ENCODE measurements at places on chromosomes 3 and 15.

GRCh38 chr3:23644099-23644498 is 161.7 kb upstream of the UBE2E1 start:
- no peak for DNase-seq

GRCh38 chr3:169041677-169042171 is 621.8 kb downstream of the MECOM start:
- no peak for DNase-seq

DNA sequence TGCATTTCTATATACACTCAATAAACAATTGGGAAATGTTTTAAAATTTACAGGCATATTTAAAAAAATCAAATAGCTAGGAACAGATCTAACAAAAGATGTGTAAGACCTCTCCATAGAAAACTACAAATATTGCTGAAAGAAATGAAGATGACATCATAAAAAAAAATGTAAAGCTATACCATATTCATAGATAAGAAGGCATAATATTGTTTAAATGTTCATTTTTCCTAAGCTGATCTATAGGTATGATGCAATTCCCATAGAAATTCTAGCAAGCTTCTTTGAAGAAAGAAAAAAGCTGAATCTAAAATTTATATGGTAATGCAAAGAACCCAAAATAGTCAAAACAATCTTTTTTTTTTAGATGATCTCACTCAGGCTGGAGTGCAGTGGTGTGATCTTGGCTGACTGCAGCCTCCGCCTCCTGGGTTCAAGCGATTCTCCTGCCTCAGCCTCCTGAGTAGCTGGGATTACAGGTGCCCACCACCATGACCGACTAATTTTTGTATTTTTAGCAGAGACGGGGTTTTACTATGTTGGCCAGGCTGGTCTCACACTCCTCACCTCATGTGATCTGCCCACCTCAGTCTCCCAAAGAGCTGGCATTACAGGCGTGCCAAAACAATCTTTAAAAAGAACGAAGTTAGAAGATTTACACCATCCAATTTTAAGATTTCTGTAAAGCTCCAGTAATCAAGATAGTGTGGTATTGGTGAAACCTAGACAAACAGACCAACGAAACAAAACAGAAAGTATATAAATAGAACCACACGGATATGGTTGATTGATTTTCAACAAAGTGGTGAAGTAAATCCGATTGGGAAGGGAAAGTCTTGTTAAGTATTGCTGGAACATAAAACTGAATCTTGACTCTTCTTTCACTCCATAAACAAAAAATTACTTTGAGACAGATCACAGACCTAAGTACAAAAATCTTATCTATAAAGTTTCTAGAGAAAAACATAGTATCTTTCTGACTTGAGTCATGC is 6.3 kb upstream of the BHLHE40 start:
- DNase-seq = no peak

- DNase-seq = no peak
These were observed 34.4 kb downstream of the CORO2B start for GRCh38 chr15:68612979-68613740.

GRCh38 chr3:27022096-27022761 is 347.0 kb downstream of the NEK10 start:
- no peak for DNase-seq

DNA sequence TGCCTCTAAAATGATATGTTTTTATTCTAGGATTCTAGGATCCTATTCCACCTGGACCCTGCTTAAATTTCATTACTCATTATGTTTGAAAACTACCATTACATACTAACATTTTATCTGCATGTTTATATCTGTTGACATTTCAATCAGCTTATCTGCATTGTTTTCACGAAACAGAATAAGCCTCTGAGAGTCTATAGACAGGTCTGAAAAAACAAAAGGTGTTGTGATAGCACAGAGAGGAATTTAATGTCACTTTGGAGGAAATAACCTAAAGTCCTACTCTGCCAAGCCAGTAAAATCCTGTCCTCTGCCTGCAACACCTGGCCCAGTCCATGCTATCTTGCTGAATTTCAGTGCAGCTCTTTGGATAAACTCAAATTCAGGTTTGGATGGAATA is 315.2 kb downstream of the ZBTB20 start:
- DNase-seq = no peak

DNA sequence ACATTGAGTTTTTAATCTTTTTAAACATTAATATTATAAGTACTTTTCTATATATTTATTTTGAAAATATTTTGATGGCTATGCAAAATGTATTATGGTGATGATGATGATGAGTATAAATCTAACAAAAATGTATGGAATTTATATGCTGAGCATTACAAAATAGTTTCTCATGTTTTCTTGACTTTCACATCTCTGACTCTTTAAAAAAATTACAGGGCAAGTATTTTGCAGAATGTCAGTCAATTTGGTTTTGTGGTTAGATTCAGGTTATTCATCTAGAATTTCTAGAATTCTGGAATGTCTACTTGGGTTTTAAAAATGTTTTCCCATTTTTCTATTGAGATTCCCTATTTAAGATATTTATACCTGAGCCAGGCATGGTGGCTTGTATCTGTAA is 41.7 kb upstream of the ANP32A start:
- DNase-seq = no peak

DNA sequence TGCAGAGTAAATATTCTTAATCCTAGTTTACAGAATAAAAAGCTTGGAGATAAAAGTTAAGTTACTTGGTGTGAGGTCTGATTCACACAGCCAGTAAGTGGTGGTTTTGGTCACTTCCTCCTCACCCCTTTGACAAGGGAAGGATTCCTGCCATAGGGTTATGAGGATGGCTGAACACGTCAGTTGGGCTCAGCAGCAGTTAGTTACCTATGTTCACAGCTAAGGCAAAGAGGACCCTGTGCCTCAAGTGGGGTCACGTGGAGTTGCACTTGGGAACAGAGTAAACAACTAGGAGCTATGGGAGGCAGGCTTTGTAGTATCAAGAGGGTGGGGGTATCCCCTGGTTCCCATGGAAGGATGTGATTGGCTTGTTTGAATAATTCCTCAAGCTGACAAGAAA is 232.2 kb downstream of the UBE2E2 start:
- DNase-seq = no peak

- no peak for DNase-seq
These were observed 8.8 kb downstream of the FILIP1L start for GRCh38 chr3:100105501-100105900.

DNA sequence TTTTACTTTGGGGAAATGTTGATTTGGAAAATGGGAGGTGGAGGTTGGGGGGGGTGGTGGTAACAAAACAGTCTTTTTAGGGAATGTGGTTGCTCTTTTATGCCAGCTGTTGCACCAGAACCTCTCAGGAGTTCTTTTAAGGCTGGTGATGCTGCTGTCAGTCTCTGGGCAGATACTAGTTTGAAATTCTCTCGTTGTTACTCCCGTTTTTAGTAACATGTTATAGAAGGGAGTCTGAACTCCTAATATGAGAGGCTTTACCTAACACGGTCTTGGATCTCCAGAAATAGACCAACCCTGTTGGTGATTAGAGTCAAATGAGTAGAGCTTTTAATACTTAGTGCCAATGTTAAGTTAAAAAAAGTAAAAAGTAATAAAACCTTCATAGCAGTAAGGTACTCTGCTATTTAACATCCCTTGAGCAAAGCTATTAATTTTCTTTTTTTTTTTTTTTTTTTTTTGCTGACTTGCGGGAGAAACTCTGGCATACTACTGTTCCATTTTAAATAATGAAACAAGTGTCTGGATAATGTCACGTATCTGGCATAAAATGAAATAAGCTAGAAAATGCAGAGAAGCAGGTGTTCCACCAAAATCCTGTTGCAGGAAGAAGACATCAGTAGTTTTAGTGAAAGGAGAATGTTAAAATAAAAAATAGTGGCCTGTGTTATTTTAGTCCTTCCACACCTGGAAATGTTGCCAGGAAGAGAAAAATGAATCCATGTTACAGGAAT is 156.7 kb downstream of the CACNA1D start:
- DNase-seq = peak; percentile 61

DNA sequence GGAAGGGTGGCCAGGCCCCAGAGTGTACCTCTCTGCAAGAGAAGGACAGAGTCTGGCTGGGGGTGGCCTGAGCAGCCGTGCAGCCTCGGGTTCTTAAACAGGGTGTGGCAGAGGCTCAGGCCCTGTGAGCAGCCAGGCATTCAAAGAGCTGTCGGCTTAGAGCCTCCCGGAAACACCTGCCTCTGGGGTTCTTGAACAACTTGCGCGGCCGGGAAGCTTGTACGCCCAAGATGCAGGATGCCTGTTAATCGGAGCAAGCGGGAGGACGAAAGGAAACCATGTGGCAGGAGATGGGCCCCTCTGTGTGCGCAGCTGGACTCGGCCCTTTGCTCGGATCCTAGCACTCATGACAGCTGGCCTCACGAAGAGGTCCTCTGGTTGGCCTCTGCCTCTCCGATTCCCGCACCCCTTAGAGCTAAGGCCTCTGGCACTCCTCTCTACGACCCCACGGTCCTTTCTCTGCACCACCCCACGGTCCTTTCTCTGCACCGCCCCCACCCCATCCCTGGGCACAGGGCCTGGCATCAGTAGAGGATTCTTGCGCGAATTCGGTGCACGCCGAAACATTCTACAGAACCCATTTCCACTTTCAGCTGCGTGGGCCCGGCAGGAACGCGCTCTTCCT is 23.9 kb upstream of the TXNRD3 start:
- DNase-seq = no peak

GRCh38 chr3:4396006-4396405 is 71.1 kb downstream of the SUMF1 start:
- DNase-seq = no peak

DNA sequence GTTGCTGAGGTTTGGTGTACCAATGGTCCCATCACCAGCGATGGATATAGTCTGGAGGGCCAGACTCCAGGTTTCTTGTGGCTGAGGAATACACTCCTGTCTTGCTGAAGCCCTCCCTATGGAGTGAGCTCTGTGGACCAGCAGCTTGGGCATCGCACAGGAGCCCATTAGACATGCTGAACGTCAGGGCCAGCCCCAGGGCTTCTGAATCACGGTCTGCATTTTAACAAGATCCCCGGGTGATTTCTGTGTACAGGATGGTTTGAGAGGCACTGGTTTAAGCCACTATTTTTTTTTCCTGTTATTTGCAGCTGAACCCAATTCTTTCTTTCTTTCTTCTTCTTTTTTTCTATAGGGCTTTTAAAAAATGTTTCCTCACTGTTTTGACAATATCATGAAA is 69.5 kb upstream of the XCR1 start:
- DNase-seq = no peak

DNA sequence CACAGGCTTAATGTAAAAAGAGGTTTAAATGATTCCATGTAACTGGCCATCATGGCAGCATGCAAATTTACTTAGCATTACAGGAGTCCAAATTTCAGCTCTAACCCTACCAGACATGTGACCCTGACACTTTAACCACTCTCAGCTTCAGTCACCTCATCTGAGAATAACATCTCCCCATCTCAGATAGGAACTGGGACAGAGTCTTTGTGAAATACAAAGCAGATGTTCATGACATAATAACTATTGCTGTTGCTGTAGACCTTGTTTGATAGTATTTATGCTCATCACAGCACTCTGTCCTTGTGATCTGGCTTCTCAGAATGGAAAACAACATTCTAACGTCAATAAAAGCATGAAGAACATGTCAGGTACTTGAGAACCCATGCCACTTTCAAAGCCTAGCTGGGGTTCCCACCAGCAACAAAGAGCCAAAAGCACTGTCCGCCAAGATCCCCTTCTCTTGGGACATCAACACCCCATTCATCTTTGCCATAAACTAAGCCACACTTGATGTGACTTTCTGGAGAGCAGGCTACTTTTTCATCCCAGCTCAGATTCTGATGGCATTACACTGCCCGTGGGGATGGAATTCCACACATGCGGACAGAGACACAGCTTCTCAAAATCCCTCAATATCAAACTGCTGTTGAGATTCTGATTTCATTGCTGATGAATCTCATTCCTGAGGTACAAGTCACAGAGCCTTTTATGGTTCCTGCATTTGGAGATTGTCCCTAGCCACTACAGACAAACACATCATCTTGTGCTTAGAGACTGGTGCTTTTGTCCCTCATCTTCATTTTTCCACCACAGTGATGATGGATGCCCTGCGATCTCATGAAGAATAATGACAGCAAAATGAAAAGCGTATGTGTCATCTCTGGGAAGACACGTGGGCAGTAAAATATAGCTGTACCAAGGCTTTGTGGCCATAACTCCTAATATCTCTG is 202.7 kb downstream of the TNIK start:
- DNase-seq = no peak

- no peak for DNase-seq
These were observed 99.8 kb upstream of the BFSP2 start for GRCh38 chr3:133300102-133300501.

DNA sequence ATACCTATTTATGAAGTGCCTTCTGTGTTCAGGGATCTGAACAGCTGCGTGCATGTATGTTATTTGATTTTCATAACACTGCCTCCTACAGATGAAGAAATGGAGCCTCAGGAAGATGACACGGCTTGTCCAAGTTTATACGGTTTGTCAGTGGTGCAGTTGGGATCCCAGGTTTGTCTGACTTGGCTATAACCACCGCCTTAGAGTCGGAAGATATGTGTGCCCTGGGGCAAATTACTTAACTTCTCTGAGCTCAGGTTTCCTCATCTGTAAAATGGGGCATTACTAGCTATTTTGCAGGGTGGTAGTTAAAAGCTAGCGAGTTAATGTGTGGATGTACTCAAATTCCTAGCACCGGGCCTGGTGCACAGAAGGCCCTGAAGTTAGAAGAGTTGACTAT is 54.1 kb upstream of the ANP32A start:
- no peak for DNase-seq

DNA sequence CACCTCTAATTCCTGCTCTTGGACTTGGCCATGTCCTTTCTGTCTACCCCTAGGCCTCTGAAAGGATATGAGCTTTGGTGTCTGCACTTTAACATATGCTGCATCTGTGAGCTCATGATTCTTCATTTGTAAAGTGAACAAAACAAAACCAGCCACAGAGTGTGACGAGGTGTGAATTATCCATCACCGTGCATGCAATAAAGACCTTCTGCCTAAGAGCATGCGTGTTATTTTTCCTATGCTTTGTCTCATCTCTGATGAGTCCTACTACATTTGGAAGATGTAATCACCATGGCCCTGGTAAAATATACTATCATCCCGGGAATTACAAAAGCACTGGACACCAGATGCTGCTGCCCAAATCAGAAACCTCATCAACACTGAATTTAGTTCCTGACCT is 103.5 kb upstream of the KCNAB1 start:
- DNase-seq = no peak

- DNase-seq = no peak
These were observed 2.0 kb upstream of the PPCDC start for GRCh38 chr15:75021341-75021740.

DNA sequence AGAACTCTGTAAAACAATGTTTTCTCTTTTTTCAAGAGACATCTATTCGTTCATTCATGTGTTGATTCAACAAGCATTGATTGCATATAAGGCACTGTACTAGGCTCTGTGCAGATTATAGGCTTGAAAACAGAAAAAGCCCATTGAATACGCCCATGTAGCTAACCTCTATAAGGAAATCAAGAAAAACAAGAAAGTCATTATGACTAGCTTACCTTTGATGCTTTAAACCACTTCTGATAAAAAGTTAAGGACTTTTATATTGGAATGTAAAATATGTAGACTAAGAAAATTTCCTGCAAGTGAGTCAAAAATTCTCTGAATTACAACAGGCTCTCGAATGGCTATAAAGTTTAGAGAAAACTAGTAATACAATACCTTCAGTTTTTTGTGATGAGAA is 92.5 kb downstream of the BDH1 start:
- DNase-seq = no peak

GRCh38 chr3:123027292-123028232 is at the start of gene SEMA5B:
Gene SEMA5B, minus strand, starts transcription at chr3:123027763. Its CDS starts 66,500 bp downstream, at chr3:122961263.
- DNase-seq = no peak

Measured in T-helper 2 cell (primary cell).